PC-9 (cell line): ENCODE measurements at places on chromosomes 4 and X. TPM values are rescaled to one million over a fixed set of nuclear protein-coding genes. Genes with fewer than 3 reads are reported as not detected.

GRCh38 chr4:71444395-71444794, 105.6 kb downstream of the SLC4A4 start:
- DNase-seq = no peak

DNA sequence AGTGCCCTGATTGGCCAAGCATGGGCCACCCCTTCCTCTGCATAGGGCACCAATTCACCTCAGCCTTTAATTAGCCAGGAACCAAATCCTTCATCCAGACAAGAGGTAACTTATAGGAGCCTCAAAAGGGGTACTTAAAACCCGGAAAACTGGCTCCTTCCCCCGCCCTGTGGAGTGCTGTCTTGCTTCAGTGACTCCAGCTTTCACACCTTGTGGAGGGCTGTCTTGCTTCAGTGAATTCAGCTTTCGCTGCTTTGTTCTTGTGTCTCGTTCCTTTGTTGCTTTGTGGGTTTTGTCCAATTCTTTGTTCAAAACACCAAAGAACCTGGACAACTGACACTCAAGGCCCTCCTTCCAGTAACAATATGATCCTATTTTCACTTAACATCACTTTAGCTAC, 82.2 kb upstream of the FRG1 start:
- DNase-seq = no peak

- DNase-seq = no peak
Measured at GRCh38 chr4:163833669-163834068, 339.2 kb downstream of the TMA16 start.

- no peak for DNase-seq
Measured at GRCh38 chr4:139736661-139737060, 71.0 kb downstream of the MGST2 start.

GRCh38 chrX:39592776-39593175, 505.0 kb downstream of the BCOR start:
- no peak for DNase-seq

The UGT8 gene
- total RNA-seq = 2.7 and 3.7 TPM in 2 replicates

The GPRIN3 gene
- 0.02 and 0.05 TPM in 2 replicates for total RNA-seq

The NALF2 gene
- total RNA-seq = not detected in 2 replicates

The CT47C1 gene
- not detected in 2 replicates for total RNA-seq
